Stimulated activated CD4-positive, alpha-beta T cell treated with anti-CD3 and anti-CD28 coated beads, Interleukin-15, amount 100 ng/mL, for 48 hours (primary cell): ENCODE measurements at places on chromosomes 6 and 20.

DNA sequence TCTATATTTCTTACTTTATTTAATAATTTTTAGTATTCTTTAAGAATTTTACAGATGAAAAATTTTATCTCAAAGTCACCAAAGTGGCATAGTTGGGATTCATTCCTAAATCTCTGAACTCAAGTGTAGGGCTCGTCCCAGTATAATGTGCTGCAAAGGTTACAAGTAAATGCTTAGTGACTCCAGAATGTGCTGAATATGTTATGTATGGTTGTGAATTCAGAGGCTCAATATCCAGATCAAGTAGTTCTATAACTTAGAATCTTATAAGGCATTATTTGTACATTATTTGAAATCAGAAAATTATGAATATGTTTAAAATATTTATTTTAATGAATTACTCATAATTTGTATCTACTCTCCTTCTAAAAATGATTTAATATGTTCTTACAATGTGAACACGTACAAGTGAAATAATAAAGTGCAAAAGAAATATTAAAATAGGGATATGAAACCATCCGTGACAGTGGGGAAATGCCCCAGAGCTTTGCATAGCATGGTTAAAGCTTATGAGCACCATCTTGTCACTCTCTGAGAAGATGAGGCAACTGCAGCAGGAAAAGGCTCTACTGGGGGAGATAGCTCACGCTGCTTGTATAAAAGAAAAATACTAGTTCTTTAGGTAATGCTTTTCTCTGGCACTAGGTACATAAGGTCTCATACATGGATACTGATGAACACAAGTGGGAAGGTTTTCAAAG, 259.0 kb downstream of the FOXC1 start:
- no peak for DNase-seq

- DNase-seq, result no peak
Measured at GRCh38 chr20:32663335-32664011, 10.3 kb downstream of the C20orf203 start.

- no peak for DNase-seq
Measured at GRCh38 chr6:38233161-38233791, 406.5 kb downstream of the BTBD9 start.

DNA sequence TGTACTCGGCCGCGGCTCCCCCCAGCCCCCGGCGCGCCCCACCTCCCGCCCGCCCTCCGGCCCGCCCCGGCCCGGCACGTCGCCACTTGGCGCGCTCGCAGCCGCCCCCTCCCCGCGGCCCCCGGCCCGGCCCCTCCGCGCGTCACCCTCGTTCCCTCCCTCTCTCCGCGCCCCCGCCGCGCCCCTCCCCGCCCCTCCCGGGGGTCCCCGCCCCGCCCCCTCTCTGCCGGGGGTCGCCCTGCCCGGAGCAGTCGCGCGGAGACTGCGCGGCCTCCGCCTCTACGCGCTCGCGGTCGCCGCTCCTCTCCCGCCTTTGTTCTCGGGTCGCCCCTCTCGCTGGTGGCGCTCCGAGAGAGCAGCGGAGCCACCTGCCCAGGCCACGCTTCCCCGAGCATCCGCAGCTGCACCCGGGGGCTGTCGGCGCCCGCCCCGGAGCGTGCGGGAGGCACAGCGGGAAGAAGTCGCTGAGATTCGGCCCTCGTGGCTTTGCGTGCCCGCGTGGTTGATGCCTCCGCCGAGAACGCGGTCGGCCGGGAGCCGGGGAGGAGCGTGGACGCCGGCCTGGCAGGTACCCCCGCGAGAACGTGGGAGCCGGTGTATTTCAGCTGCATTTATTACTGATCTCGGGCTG, at the start of gene PHF10:
PHF10 (minus strand) TSS at position 7 of the 631 bp plus-strand sequence. CDS start 569 bp downstream, outside the sequence.
- DNase-seq, result peak; percentile 51

DNA sequence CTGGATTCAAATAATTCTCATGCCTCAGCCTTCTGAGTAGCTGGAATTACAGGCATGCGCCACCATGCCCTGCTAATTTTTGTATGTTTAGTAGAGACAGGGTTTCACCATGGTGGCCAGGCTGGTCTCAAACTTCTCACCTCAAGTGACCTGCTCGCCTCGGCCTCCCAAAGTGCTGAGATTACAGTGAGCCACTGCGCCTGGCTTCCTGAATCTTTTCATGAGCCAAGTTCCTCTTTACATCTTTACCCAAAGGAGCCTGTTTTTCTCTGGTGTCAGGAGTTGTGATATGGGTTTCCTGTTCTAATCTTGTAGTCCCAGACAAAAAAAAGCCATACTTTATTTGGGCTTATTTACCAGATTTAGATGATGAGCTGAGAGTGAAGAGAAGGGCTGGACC, 34.4 kb downstream of the PCNA start:
- DNase-seq, result no peak

- no peak for DNase-seq
Measured at GRCh38 chr6:16670183-16670582, 91.1 kb downstream of the ATXN1 start.

GRCh38 chr6:13420269-13420668, 67.1 kb downstream of the GFOD1 start:
- DNase-seq, result no peak

- DNase-seq, result no peak
Measured at GRCh38 chr6:132961122-132961521, 146.8 kb downstream of the RPS12 start.

DNA sequence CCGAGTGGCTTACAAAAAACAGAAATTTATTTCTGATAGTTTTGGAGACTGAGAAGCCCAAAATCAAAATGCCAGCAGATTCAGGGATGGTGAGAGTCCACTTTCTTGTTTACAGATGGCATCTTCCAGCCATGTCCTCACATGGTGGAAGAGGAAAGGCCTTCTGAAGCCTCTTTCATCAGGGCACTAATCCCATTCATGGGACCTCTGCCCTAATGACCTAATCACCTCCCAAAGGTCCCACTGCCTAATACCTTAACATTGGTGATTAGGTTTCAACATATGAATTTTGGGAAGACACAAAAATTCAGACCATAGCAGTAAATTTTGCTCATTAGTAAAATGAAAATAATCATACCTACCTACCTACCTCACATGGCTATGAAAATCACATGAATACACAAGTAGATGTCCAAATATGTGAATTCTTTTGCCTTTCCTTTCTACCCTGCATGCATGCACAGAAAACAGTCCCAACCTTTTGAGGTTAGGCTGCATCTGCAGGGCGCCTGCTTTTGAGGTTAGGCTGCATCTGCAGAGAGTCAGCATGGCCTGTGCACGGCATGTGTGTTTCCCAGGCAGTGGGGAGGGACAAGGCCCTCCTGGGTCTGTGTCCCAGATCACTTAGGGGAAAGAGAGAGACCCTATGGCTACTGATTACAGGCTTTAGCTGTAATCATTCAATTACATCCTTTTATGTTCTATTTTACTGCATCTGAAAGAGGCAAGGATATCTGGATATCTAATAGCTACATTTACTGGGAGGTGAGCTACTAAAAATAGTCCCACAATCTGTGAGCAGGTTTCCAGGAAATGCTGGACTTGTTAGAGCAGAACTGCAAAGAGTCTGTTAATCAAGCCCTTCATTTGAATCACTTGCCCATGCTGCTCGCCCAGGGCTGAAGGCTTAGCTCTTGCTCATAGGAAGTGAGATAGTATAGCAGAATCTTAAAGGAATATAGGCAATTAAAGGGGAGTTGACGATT, 497.7 kb upstream of the MARCKS start:
- no peak for DNase-seq

- DNase-seq, result no peak
Measured at GRCh38 chr6:157798851-157799250, 24.2 kb upstream of the SNX9 start.

DNA sequence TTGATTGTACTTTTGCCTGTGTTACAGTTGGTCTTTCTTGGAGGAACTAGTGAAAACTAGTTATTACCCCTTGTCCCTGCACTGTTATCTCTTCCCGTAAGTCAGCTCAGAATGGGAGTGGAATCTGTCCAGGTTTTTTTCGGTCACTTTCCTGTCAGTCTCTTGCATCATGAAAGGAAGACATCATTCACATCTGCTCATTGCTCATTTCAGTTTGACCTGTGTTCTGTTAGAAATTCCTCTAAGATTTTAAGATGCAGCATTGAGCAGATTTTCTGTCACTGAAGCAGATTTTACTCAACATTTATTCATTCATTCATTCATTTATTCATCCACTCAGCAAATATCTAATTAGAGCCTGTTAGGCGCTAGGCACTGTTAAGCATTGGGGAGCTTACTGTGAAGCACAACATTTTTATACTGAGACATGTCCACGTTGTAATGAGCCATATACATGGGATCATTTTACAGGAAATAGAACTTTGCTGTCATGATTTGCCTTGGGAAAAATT, 33.1 kb upstream of the HINT3 start:
- no peak for DNase-seq

DNA sequence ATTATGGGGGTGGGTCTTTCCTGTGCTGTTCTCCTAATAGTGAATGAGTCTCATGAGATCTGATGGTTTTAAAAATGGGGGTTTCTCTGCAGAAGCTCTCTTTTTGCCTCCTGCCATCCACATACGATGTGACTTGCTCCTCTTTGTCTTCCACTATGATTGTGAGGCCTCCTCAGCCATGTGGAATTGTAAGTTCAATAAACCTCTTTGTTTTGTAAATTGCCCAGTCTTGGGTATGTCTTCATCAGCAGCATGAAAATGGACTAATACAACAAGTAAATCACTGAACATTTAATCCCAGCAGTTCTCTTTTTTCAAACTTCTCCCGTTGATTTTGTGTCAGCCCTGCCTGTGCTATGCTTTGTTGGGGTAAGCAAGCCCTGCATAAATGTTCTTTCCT, 95.2 kb downstream of the FAM217A start:
- DNase-seq, result no peak

- DNase-seq, result no peak
Measured at GRCh38 chr6:148177589-148178233, 164.9 kb upstream of the SASH1 start.

DNA sequence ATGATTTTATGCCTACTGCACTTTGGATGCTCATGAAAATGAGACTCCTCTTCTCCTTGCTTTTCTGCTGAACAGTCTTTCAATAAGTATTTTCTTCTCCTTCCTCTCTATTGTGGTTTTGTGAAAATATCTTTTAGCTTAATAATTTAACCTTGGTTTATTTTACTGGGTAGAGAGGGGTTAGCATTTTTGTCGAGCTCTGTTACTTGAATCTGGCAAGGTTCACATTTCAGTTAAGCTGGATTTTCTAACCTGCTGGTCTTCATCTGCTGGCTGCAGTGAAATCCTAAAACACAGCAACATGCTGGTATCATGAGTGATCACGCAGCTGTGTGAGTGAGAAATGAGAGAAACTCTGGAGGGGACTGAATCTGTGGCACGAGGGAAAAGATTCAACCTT, 222.7 kb upstream of the NOX3 start:
- DNase-seq, result no peak

DNA sequence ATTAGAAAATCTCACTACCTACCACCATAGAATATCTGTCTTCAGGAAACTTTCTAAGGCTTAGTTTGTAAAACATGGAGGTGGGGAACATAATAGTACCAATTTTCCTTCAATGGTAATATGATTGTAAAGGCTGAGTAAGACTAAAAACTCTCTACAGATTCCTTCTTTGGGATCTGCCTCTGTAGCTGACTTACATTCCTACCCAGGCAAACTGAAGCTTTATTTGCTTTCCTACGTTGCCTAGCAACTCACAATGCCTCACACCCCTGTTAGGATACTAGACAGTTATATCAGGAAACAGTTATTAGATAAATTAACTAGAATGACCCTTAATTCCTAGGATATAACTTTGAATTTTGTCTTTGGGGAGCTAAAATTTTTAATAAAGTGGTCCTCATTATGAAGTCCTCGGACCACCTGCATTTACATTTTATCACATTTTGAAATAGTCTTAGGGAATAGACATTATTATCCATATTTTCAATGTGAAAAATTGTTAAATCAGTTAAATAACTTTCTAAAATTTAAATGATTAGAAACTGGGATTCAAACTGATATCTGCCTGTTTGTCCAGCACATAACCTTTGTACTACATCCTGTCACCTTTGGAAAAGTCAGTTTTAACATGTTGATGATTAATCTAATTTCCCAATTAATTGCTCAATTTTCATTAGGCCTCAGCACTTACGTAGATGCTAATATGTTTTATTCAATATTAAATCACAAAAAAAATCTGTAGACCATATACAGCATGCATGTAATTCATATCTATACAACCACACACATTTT, 591.4 kb downstream of the RNF144B start:
- DNase-seq, result no peak

DNA sequence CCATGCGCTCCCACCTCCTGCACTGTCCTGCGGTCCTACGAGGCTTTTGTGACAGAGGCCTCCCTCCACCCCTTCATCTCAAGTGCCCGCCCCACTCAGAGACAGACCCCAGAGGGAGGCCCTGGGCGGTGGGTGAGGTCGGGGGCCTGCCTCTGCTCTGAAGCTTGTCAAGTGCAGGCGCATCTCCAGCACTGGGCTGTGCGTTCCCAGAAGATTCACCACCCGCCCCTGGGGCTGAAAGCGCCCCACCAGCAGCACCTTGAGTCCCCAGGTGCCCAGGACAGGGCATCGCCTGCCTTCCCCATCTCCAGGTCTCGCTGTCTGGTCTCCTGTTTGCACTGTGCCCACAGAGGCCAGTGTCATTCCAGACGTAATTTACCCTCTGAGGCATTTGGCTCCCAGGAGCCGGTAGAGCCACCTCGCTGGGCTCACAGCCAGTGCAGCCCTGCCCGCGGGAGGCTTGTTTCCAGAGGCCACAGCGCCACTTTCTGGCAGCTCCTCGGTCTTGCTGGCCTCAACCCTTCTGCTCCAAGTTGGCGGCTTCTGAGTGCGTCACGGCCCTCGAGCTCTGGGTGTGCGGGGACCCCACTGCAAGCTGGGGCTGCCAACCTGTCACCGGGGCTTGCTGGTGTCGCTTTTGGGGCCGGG, 191.1 kb downstream of the TAF4 start:
- no peak for DNase-seq

- no peak for DNase-seq
Measured at GRCh38 chr6:159499034-159499433, 194.0 kb downstream of the SOD2 start.

DNA sequence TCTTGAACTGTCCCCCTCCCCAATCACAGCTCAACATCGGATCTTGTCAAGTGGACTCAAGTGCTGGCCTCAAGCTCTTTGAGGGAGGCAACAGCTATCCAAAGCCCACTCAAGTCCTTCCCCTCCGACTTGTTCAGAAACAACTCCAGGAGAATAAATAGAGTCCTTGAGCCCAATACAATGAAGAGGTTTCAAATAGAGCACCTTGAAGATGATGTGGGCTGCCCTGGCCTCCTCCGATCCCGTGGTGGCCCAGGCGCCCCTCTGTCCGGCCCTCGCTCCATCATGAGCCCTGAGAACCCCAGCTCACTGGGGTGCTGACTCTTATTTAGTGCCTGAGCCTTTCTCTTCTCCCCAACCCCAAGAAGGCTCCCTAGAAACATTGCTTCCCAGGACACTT, 164.3 kb upstream of the PMEPA1 start:
- DNase-seq, result no peak

- DNase-seq, result no peak
Measured at GRCh38 chr20:36132802-36133211, 21.7 kb upstream of the EPB41L1 start.

DNA sequence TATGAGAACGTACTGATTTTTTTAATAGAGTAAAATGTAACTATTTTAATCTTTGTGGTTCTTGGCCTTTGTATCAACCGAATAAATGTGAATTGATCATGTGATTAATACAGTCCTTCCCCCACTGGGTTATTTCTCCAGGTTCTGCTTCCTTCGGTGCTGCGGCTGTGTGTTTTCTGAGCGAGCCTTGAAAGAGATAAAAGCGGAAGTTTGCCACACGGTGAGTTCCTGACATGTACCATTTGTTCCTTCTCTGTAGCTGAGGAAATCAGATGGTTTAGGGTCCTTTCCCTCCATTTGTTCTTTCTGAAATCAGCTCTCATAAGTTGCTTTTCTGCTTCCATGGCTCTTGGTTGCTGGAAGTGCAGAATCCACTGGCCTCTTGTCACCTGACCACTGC, 15.5 kb downstream of the RTF2 start:
- no peak for DNase-seq
